ENCODE measurements at places on chromosomes 12 and 14.

- DNase-seq, result no peak
These were observed 25.9 kb upstream of the EDDM3A start for GRCh38 chr14:20719777-20720176.

- no peak for DNase-seq
These were observed 122.2 kb downstream of the PIWIL1 start for GRCh38 chr12:130459916-130460315.

- peak; percentile 55 for DNase-seq
These were observed 50.3 kb downstream of the MAP1LC3B2 start for GRCh38 chr12:116609319-116610114.

DNA sequence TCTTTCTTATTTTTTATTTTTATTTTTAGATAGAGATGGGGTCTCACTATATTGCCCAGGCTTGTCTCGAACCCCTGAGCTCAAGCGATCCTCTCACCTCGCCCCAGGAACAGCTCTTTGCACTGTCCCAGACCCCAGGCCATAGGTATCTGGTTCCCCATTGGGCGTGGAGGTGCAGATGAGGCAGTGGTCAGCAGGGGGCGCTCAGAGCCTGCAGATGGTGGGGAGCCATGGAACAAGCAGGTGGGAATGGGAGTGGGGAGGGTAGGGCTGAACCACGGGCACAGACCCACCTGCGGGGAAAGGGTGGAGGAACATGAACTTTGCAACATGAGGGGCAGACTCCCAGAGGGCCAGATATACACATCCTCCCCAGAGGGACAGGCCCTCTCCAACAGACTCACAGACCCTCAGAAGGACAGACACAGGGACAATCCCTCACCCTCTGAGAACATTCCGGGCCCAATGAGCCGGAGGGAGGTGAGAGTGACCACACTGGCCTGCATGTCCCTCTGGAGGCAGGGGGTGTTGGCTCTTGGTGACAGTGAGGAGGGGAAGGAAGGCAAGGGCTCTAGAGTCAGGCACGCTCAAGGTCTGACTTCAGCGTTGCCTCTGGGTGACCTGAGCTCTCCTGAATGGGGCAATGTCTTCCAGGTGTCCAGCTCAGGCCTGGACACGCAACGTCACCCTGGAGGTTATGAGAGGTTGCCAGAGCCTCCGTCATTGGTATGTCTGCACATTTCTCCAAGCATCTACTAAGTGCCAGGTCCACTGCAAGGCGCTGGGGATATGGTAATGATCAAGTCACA, 34.9 kb downstream of the KRT80 start:
- DNase-seq, result peak; percentile 76

GRCh38 chr14:65966188-65966587, 520.0 kb upstream of the CCDC196 start:
- DNase-seq, result no peak

DNA sequence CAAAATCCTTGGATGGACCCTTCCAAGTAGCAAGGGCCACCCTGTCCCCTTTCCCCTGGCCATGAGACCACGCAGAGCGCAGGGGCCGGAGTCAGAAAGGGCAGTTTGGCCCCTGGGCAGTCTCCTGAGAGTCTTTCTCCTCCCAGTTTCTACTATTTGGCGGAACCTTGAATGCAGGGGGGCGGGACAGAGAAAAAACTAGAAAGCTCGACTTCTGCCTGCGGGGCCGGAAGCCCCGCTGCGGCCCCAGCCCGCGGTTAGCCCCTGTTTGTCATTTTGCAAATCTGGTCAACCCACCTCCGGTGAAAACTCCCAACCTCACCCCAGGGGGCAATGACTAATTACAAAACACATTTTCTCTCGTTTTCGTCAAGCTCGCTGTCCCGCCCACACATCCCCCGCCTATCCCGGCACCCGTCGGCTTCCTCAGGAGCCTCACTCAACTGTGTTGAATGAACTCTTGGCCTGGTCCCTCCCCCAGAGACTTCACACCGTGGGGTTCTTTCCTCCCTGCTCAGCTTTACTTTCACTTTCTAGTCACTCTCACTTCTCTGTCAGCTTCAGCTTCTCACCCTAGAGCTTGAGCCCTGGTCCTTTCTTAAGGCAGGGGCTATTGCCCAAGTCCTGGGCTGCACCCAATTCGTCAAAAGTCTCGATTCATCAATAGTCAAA, 66.7 kb downstream of the IRF2BPL start:
- DNase-seq, result peak; percentile 93

- DNase-seq, result no peak
These were observed 89.0 kb downstream of the CDK17 start for GRCh38 chr12:96311191-96311590.

GRCh38 chr14:53993920-53994607, 37.4 kb upstream of the BMP4 start:
- no peak for DNase-seq

DNA sequence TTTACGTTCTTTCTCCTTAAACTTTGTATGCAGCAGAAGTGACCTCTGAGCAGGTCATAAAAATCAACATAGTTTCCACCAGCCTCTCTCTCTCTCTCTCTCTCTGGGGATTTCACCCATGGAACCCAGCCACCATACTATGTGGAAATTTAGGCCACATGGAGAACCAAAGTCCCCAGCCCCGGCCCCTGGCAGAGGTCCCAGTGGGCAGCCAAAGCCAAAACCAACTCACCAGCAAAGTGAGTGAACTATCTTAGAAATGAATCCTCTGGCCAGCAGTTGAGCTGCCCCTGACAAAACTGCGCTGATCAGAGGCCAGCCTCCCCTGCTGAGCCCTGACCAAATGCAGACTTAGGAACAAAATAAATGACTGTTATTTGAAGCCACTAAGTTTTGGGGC, 9.2 kb downstream of the DUSP6 start:
- DNase-seq, result no peak

GRCh38 chr14:77574446-77575115, 41.9 kb downstream of the SPTLC2 start:
- no peak for DNase-seq

DNA sequence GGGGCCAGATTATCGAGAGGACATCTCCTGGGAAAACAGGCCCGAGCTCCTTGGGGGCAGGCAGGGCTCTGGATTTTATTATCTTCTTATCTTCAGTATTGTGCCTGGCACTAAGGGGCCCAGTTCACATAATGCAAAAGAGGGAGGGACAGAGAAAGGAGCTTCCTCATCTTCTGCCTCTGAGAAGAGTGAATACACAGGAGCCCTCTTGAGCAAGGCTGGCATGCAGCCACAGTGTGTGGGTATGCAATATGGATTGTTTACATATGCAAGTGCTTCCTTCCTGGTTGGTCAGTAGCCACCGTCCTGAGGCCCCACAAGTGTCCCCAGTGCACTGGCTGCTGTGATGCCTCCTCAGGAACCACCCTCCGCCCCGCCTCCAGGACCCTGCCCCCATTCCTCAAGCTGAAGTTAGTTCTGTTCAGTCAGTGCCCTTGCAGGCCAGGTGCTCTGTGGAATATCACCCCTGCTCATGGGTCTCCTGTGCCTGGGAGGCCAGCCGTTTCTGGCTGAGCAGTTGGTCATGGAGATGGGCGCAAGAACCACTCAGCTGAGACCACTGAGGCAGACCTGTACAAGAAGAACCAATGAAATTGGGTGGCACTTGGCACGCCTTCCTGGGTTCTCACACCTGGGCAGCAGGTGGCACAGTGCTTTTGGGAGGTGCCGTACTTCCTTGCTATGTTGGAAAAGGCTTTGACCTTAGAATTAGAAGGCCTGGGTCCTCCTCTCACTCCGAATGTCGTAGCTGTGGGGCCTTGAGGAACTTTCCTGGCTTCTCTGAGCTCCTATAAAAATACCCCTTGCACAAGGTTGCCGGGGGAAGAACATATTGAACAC, 35.1 kb upstream of the ACTN1 start:
- DNase-seq, result no peak

DNA sequence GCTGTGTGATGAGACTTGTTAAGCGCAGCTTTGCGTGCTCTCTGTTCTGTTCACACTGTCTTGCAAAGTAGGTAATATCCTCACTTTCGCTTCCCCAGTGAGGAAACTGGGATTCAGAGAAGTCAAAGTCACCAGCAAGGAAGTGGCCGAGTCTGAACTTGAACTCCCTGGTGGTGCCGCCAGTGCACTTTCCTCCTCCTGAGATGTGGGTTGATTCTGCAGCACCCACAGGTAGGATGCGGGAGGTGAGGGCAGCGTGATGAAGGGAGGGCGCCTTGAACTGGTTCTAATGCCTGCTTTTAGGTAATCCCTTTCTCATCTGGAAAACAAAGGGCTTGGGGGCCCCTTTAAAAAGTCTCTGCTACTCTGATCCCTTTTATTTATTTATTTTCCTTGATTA, 54.9 kb upstream of the IGF1 start:
- DNase-seq, result no peak

GRCh38 chr12:61356485-61356884, 903.7 kb upstream of the USP15 start:
- DNase-seq, result no peak

DNA sequence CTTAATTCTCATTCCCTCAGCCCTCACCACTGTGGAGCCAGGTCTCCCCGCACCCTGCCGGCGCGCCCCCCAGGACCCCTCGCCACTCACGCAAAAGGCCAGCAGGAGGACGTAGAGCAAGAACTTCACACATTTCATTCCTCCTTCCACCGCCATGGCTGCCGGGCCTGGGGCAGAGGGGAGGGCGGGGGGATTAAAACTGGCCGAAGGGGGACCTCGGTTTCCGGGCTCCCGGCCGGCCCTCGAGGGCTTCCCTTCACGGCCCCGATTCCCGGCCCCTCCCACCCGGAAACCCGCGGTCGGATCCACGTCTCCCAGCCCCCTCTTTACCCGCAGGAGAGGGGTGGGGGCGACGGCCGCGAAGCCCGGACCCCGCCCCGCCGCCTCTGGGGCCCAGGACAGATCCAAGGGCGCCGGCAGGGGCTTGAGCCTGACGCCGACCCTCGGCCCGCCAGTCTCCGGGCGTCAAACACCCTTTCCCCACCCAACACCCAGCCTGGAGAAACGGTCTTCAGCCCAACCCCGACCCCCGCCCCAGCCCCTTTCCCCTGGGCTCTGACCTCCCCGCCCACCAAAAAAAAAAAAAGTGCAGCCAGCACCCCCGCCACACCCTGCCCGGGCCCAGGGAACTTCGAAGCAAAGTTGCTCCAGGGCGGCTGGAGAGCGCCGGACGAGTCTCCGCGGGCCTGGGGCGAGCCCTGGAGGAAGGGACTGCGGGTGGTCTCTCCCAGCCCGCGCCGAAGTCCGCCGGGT, 447 bp downstream of the CD63 start:
- peak; percentile 63 for DNase-seq

DNA sequence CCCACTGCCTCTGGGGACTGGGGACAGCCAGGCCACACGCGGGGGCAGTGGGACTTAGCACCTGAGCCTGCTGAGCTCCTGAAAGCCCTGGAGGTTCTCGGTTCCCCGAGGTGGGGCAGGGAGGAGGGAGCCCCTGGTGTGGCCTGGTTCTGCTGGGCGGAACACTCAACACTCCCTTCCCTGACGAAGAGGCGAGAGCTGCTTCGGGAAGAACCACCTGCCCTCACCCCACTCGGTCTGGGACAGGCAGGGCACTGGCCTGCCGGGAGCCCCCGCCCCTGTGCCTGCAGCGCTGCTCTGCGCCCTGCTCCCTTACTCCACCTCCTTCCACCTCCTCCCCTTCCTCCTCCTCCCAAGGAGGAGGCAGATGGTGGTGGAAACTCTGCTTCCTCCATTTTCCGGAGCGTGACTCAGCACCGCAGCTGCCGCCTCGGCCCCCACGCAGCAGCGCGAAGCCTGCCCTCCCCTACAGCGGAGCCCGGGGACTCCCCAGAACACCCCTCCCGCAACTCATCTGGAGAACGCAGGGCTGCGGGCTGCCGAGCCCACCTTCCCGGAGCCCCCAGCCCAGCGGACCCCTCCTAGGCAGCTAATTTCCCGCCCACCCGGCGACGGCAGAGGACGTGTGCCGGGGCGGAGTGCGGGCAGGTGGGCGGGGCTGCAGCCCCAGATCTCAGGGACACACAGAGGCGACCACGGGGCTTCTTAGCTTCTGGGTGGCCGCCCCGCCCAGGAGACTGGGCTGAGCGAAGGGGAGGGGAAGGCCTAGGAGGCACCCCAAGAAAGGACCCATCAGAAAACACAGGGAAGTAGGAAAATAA, 11.7 kb upstream of the INF2 start:
- peak; percentile 84 for DNase-seq

- peak; percentile 19 for DNase-seq
These were observed 84.1 kb upstream of the RESF1 start for GRCh38 chr12:31874961-31875608.

GRCh38 chr14:23009939-23010726, at the start of gene C14orf93:
Gene C14orf93 (minus strand): TSS chr14:23010143. CDS start chr14:22999023, 11,120 bp downstream.
- peak; percentile 93 for DNase-seq

DNA sequence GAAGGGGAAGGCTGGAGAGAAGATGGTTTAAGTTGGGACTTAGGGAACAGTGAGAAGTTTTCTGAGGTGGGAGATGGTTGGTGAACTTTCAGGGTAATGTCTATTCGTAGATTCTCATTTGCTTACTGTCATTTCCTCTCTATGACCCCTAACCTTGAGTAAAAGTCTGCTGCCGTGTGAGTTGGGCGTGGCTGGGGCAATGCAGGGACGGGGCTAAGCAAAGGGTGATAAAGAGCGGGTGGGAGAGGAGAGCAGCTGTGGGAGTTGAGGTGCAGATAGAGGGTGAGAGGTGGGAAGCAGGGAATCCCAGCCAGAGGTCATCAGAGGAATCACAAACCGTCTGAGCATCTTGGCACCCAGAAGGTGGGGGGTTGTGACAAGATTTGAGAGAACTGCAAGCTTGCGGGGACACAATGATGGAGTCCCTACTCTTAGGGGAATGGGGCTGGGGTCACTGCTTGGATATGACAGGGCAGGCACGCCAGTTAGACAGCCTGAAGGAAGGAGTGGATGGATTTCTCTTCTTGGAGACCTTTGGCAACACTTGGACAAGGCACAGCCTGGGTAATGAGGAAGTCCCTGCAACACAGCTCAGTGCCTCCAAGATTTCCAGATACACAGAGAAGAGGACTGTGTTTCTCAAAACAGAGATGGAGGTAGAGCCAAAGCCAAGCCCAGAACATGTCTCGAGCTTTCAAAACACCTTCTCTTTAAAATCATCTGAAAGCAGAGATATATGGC, 45.9 kb upstream of the CTDSP2 start:
- DNase-seq, result peak; percentile 72

GRCh38 chr14:105151838-105152793, 16.5 kb downstream of the JAG2 start:
- no peak for DNase-seq

Data from K562 (cell line).